Activated naive CD8-positive, alpha-beta T cell treated with anti-CD3 and anti-CD28 coated beads, Interleukin-2, amount 50 U/mL, for 16 hours (primary cell): ENCODE measurements at places on chromosomes 4 and X.

- no peak for DNase-seq
Observed at GRCh38 chrX:152819266-152819665, 11.3 kb downstream of the CETN2 start.

DNA sequence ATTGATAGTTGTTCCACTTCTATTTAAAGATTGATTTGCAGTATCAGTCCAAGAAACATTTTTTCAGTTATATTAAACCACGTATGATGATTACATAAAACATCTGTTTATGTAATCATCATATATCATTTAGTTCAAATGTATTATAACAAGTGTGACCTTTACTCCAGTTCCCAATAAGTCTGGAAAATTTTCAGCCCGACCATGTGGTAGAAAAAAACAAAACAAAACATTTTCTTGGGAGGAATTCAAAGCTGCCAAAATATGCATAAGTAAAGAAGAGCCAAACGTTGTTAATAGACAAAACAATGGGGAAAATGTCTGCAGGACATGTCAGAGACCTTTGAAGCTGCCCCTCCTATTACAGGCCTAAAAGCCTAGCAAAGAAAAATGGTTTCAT, 709.1 kb downstream of the FAT4 start:
- DNase-seq, result no peak

GRCh38 chr4:114146947-114147618, 167.6 kb upstream of the ARSJ start:
- no peak for DNase-seq

- DNase-seq, result no peak
Observed at GRCh38 chrX:13013363-13014110, 30.9 kb downstream of the FAM9C start.

- DNase-seq, result no peak
Observed at GRCh38 chrX:12505127-12505526, 286.1 kb upstream of the PRPS2 start.

- DNase-seq, result no peak
Observed at GRCh38 chr4:31360786-31361185, 640.6 kb downstream of the PCDH7 start.

DNA sequence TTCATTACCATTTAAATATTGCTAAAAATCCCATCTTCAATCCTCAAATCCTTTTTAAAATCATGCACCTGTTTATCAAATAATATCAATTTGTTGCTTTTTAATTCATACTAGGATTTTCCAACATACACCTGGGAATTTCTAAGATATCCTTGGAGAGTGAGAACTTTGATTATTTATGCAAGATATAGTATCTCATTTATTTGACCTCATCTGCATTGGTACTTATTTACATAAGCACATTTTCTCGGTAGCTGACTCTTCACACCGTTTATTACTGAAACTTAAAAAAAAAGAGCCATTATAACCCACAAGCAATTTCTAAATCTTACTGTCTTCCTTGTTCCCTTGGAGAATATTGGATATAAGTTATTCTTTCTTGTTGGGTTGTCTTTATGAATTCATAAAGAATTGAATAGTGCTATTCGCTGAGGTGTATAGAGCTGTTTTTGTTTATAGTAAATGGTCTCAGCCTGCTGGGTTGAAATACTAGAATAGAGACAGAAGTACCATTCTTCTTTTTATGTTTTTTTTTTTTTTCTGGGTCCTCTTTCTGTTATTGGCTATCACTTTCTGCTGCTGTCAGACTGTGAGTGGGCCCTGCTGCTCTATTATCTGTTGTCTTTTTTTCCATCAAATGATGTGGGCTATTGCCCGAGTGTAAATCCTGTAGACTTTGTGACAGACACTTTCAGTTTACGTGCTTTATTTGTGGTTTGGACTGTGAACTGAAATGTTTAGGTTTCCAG, 2.9 kb downstream of the UGT8 start:
- no peak for DNase-seq

DNA sequence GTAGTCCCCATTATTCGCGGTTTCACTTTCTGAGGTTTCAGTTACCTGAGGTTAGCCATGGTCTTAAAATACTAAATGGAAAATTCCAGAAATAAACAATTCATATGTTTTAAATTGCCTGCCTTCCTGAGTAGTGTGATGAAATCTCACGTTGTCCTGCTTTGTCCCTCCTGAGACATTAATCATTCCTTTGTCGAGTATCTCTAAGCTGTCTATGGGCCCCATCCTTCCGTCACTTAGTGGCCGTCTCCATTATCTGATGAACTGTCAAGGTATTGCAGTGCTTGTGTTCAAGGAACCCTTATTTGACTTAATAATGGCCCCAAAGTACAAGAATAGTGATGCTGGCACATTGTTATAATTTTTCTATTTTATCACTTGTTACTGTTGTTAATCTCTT, 94.8 kb downstream of the ADGRL3 start:
- DNase-seq, result no peak

GRCh38 chr4:79620617-79621016, 212.6 kb upstream of the GK2 start:
- no peak for DNase-seq

- DNase-seq, result no peak
Observed at GRCh38 chrX:152259150-152259549, 120.8 kb upstream of the MAGEA10 start.

GRCh38 chr4:113907559-113907958, 71.9 kb downstream of the ARSJ start:
- DNase-seq, result no peak

- DNase-seq, result no peak
Observed at GRCh38 chrX:148552775-148553174, 52.4 kb downstream of the AFF2 start.

- no peak for DNase-seq
Observed at GRCh38 chr4:9592010-9592409, 147.8 kb downstream of the DEFB131A start.

DNA sequence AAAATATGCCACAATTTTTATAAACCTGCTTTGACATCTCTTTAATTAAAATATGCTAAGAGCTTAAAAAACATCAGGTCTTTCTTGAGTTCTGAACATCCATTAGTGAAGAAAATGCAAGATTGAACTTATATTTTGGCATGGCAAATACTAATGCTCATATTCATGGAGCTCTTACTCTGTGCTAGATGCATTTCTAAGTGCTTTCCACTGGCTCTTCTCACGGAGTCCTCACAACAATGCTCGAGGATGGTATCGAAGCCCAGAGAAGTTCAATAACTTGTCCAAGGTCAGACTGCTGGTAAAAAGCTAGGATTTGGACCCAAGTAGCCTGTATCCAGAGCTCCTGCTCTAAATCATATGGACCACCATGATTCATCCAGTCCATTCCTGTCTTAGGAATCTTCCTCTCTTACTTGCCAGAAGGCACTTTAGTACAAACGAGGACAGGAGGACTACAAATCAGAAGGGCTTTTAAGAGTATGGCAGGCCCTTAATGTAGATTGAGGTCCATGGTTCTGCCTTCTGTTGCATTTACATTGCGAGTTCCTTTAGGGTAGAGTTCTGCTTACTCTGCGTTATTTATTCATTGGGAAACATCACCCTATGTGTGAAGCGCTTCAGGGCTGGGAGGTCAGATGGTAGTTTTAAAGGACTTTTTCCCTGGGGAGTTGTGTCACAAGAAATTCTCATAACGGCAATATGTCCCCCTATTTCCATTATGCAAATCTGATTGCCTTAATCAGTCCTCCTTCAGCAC, 199.2 kb downstream of the RASL11B start:
- DNase-seq, result no peak

GRCh38 chrX:48492293-48492910, 16.4 kb upstream of the PORCN start:
- no peak for DNase-seq

DNA sequence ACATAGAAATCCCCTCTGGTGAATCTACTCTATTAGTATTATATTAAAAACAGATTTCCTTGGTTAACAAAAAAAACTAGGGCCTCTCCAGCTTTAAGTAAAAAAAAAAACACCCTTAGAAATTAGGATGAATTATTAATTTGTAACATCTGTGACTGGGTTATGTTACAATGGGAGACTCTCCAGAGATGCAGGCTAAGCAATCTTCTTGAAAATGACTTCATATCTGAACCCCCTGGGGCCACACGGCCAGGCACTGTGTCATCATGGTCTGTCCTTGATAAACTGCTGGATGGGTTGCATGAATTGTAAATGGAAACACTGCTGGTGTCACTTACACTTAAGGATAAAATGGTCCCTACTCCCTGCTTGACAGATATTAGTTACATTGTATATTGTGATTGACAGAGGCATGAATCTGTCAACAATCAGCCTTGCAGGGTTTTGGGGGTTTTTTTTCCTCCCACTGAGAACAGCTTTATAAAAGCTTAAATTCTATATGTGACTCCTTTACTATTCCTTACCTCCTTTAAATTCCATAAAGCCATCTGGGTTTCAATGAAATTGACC, 49.1 kb downstream of the PRKG2 start:
- DNase-seq, result no peak

GRCh38 chr4:105909787-105910281, 14.6 kb downstream of the NPNT start:
- no peak for DNase-seq

GRCh38 chr4:5972571-5972970, 45.7 kb downstream of the C4orf50 start:
- DNase-seq, result no peak

- DNase-seq, result no peak
Observed at GRCh38 chr4:88575186-88575585, 17.1 kb upstream of the HERC3 start.

DNA sequence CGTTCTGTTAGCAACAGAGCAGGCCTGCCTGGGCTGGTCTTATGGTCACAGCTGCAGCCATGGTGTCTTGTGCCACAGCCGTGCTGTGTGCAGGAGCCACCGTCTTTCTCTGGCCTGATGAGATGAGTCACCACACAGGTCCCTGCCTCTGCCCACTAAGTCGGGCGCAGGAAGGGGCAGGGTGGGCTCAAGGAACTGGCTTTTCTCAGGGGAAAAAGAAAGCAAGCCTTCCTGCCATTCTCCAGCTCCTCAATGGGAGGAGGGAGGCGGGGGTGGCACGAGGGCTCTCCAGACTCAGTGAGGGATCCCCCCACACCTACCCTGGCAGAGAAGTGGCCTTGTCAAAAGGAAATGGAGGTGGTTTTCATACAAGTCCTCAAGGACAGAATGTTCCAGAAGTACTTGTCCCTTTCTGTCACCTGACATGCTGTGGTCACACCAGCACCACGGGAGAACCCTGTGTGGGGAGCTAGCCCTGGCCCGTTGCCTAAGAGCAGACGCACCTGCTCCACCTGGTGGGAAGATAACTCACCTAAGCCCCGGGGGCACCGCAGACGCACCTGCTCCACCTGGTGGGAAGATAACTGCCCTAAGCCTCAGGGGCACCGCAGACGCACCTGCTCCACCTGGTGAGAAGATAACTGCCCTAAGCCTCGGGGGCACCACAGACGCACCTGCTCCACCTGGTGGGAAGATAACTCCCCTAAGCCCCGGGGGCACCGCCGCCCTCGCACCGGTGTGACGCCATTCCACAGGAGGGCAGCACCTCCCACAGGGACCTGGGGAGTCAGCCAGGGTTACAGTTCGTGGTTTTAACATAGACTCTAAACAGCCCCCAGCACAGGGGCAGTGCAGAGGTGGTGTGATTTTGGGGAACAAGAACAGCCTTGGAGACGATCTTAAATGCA, 18.5 kb downstream of the UVSSA start:
- DNase-seq, result no peak

DNA sequence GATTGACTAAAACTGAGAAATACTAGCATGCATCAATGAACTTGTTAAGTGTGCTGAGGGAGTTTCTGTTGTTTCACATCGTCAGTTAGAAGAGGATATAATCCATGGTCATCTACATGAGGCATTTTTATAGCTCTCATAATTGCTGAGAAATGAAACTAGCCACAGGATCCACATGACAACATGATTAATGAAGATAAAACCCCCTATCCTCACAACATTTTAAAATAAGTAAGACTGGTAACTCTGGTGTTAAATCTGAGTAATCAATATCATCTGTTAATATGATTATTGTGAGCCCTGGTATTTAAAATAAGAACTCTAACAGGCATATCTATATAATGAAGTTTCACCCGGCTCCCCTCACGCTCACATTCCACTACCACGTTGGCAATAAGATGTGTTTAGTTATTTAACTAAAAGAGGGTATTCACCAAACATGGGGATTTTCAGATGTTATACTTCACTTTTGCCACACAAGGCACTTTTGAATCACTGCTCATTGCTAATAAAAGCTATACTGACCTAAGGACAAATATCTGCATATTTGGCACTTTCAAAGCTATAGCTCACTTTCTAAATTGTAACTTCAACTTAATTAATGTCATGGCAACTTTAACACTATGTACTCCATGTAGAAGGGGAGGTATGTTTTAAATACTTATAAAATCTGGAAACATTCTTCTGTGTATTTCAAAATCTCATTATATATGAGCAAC, 6.7 kb downstream of the UNC5C start:
- DNase-seq, result no peak

GRCh38 chrX:14607446-14607985, 78.2 kb downstream of the GLRA2 start:
- DNase-seq, result no peak

- DNase-seq, result no peak
Observed at GRCh38 chr4:64539234-64539849, 130.1 kb upstream of the TECRL start.

DNA sequence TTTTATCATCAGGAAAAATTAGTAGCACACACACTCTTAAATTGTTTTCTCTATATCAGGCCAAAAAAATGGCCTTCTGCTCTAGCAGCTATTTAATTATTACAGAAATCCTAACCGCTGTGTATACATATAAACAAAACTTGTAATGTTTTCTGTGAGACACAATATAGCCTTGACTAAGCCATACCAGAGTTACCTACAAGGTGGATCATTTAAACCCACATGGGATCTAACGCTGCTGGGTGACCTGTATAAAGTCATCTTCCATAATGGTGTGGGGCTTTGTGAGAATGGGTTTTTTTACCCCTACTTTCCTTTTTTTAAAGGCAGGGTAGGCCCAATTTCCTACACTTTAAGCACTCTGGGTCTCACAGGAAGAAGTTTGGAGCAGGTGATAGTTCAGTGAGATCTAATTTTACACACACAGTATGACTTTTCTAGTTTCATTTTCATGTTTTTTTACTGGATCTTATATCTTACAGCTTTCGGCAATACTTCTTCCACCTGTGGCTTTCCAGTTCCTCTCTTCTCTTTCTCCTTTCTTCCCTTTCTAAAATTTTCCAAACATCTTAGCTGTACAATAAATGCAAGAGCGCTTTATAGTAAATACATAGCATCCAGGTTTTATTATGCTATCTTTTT, 66.9 kb upstream of the MMAA start:
- no peak for DNase-seq

- no peak for DNase-seq
Observed at GRCh38 chrX:623599-624315, 6.8 kb upstream of the SHOX start.

DNA sequence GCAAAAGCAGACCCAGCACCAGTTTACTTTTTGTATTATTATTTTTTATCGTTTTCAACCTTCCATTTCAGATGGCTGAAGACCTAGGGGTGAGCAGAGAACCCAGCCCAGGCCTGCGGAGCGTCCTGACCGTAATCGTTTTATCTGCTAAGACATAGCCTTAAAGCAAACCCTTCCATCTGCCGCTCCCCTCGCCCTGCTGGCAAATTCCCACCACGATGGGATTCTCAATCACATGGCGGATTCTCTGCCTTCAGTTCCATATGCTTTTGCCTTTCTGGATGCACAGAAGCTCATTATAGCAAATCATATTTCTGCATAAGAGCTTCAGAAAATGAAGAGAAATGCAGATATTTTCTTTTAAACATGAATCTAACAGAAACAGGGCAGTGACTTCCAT, 18.6 kb upstream of the XG start:
- DNase-seq, result no peak
